ENCODE measurements at places on chromosomes 5 and 9. TPM values are rescaled to one million over a fixed set of nuclear protein-coding genes. Genes with fewer than 3 reads are reported as not detected.

Gene NTNG2
- total RNA-seq = 3.2 TPM

Gene RNF224
- 0.36 TPM for total RNA-seq

Gene PCDHB10
- not detected for total RNA-seq

Gene BTNL3
- not detected for total RNA-seq

Gene IFNA5
- not detected for total RNA-seq

Gene GRM6
- not detected for total RNA-seq

Gene BHMT
- not detected for total RNA-seq

Gene OMD
- not detected for total RNA-seq

Gene NR4A3
- total RNA-seq = 1.5 TPM

Gene HK3
- total RNA-seq = not detected

Gene CD14
- 5.1 TPM for total RNA-seq

Gene BTNL9
- total RNA-seq = 1.3 TPM

Gene C9orf50
- total RNA-seq = not detected

Gene TMEM252
- total RNA-seq = not detected

Gene FBN2
- total RNA-seq = 20.5 TPM

Gene TIFAB
- not detected for total RNA-seq

Gene CDC14B
- 11.1 TPM for total RNA-seq

Gene KIF24
- total RNA-seq = 3.4 TPM

Gene SAXO1
- not detected for total RNA-seq

Gene JAKMIP2
- not detected for total RNA-seq

Gene ZDHHC11
- 20.9 TPM for total RNA-seq

Gene ADCY2
- total RNA-seq = not detected

Gene PCDHA8
- total RNA-seq = not detected

Gene HTR1A
- total RNA-seq = not detected

Gene ROR2
- 1.7 TPM for total RNA-seq

Gene MYOZ3
- total RNA-seq = not detected
